ENCODE measurements at places on chromosomes 4 and X.

- peak overlapping the region; percentile 92 for H3K27ac ChIP-seq
- no peak for DNase-seq
- no peaks in the 10 kb centered on the region for H3K27me3 ChIP-seq
- no peaks in the 10 kb centered on the region for H3K4me1 ChIP-seq
- no peaks in the 10 kb centered on the region for H3K36me3 ChIP-seq
Measured at GRCh38 chr4:105148356-105148755, 1.7 kb downstream of the TET2 start.

DNA sequence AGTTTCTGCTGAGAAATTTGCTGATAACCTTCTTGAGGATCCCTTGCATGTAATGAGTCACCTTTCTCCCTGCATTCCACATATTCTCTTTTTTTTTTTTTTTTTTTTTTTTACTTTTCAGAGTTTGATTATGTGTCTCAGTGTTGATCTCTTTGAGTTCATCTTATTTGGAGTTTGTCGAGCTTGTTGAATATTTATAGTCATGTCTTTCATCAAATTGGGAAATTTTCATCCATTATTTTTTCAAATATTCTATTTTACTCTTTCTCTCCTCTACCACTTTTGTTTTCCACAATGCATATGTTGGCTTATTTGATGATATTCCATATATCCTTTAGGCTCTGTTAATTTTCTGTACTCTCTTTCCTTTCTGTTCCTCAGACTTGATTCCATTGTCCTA lies 136.1 kb downstream of the MAD2L1 start:
- H3K4me3 ChIP-seq: no peak overlapping the region
- no peak for DNase-seq
- H3K4me1 ChIP-seq: no peaks in the 10 kb centered on the region
- H3K36me3 ChIP-seq: no peaks in the 10 kb centered on the region

DNA sequence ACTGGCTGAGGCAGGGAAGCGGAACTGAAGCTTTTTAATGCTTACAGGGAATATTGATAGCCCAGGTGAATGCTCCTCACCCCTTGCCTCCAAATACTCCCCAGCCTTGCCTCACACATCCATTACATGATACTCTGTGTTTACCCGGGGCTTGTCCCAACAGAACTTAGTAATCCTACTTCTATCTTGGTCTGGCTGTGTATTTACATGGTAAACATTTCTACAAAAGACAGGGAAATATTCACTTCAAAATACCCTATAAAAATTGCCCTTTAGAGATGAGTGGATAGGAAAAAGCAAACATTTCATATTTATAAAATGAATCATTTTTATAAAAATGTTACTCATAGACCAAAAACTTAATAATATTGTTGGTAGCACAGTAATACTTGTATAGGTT lies 120.1 kb downstream of the NHS start:
- no peak overlapping the region for H3K4me3 ChIP-seq
- no peaks in the 10 kb centered on the region for H3K4me1 ChIP-seq
- H3K27ac ChIP-seq: no peak overlapping the region
- H3K27me3 ChIP-seq: no peaks in the 10 kb centered on the region

- no peak overlapping the region for H3K4me3 ChIP-seq
- no peaks in the 10 kb centered on the region for H3K36me3 ChIP-seq
- no peak overlapping the region for H3K27ac ChIP-seq
- no peaks in the 10 kb centered on the region for H3K4me1 ChIP-seq
- no peaks in the 10 kb centered on the region for H3K27me3 ChIP-seq
Measured at GRCh38 chr4:8821151-8821950, 50.3 kb downstream of the HMX1 start.

All from esophagus squamous epithelium (tissue), 5 donors.